Hepatocyte (in vitro differentiated cells): ENCODE measurements at places on chromosomes 5 and 9. TPM values are rescaled to one million over a fixed set of nuclear protein-coding genes. Genes with fewer than 3 reads are reported as not detected.

The FAM219A gene
- 15.0 and 16.3 TPM in 2 replicates for polyA plus RNA-seq

The PCDHGA9 gene
- polyA plus RNA-seq: not detected in 2 replicates

The ZDHHC11 gene
- 7.3 and 8.5 TPM in 2 replicates for polyA plus RNA-seq

The SQSTM1 gene
- 641 and 727 TPM in 2 replicates for polyA plus RNA-seq

The CKMT2 gene
- 5.3 and 7.8 TPM in 2 replicates for polyA plus RNA-seq

The NRG2 gene
- 1.5 and 1.8 TPM in 2 replicates for polyA plus RNA-seq

The BTNL8 gene
- polyA plus RNA-seq: 9.8 and 12.5 TPM in 2 replicates
